ENCODE measurements at places on chromosomes 2 and 18.

GRCh38 chr2:191565647-191566198, 112.2 kb upstream of the NABP1 start:
- DNase-seq, result no peak

GRCh38 chr2:162623888-162624287, 214.7 kb downstream of the KCNH7 start:
- DNase-seq, result no peak

- DNase-seq, result no peak
Measured at GRCh38 chr18:49416511-49416910, 43.9 kb downstream of the DYM start.

GRCh38 chr2:146244131-146244530, 1600.7 kb upstream of the ACVR2A start:
- DNase-seq, result no peak

- no peak for DNase-seq
Measured at GRCh38 chr2:76808732-76809131, 713.4 kb downstream of the LRRTM4 start.

- DNase-seq, result peak; percentile 28
Measured at GRCh38 chr2:55010149-55010591, 40.1 kb downstream of the RTN4 start.
